ENCODE measurements at places on chromosomes 7 and 10. TPM values are rescaled to one million over a fixed set of nuclear protein-coding genes. Genes with fewer than 3 reads are reported as not detected.

DNA sequence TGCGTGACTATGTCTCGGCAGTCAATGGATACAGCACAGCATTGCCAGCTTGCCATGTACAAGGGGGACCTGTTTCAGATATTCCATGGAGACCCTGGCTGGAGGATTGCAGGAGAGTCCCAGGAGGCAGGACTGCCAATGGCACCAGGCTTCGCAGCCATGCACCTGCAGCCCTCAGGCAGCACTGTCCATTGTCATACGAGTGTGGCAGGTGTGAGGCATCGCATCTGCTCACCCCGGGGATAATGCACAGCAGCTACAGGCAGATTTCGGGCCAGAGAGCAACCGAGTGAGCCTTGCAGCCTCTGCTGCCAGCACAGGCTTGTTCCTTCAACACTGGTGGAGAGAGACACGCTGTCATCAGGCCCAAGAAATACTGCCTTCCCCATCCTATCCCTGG lies 415.1 kb downstream of the PAXIP1 start:
- no peak overlapping the region for H3K27ac ChIP-seq
- no peak overlapping the region for H3K4me3 ChIP-seq
- H3K27me3 ChIP-seq: no peaks in the 10 kb centered on the region
- no peaks in the 10 kb centered on the region for H3K4me1 ChIP-seq
- H3K36me3 ChIP-seq: no peaks in the 10 kb centered on the region
- no peak for DNase-seq

GRCh38 chr10:103990531-103990930 lies 23.6 kb downstream of the SLK start:
- H3K27me3 ChIP-seq: no peaks in the 10 kb centered on the region
- H3K27ac ChIP-seq: no peak overlapping the region
- DNase-seq: no peak
- no peak overlapping the region for H3K4me3 ChIP-seq

Gene NEUROG3
- not detected for total RNA-seq

GRCh38 chr10:119316729-119317097 lies 109.3 kb downstream of the GRK5 start:
- H3K4me1 ChIP-seq: peaks cover 47% of the 10 kb centered on the region
- peaks cover 7% of the 10 kb centered on the region for H3K36me3 ChIP-seq
- no peak for DNase-seq
- no peak overlapping the region for H3K4me3 ChIP-seq

DNA sequence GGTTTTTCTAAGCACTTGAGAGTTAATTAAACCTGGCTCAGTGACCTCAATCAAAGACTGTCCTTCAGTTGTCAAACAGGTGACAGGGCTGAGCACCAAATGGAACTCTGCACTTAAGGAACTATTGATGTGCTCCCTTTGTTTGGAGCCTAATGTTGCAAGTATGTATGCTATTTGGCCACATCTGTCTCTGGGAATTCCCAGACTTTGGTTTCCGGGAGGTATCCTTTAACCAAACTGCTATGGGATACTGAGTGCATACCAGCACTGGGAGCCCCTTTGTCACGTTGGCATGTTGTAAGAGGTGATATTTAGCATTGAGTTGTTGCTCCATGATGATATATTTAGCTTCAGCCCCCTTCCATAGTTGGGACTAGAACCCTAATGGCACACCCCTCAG lies 25.2 kb downstream of the ASZ1 start:
- no peaks in the 10 kb centered on the region for H3K36me3 ChIP-seq
- no peak overlapping the region for H3K27ac ChIP-seq
- no peak overlapping the region for H3K4me3 ChIP-seq
- DNase-seq: no peak
- no peaks in the 10 kb centered on the region for H3K4me1 ChIP-seq

Gene EIF4H
- total RNA-seq: 240 TPM

DNA sequence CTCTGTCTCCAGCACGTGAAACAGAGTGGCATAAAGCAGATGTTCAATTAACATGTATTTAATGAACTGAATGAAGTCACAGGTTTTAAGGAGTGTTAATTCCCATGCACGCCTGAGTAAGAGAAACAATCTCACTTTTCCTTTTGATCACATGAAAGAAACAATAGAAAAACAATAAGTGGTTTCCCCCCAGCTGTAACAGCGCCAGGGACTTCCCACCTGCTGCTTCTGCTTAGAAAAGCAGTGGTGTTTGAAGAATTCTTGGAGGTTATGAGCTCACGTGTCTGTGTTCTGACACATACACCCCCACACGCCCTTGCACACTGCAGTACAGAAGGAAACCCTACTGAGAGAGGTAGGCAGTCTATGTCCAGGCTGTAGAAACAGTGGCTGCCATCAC lies 51.3 kb upstream of the FRMD4A start:
- H3K27ac ChIP-seq: peak overlapping the region; percentile 5
- H3K4me3 ChIP-seq: no peak overlapping the region
- peaks cover 36% of the 10 kb centered on the region for H3K27me3 ChIP-seq
- H3K36me3 ChIP-seq: no peaks in the 10 kb centered on the region
- peaks cover 57% of the 10 kb centered on the region for H3K4me1 ChIP-seq

Gene PDE1C
- total RNA-seq: not detected

DNA sequence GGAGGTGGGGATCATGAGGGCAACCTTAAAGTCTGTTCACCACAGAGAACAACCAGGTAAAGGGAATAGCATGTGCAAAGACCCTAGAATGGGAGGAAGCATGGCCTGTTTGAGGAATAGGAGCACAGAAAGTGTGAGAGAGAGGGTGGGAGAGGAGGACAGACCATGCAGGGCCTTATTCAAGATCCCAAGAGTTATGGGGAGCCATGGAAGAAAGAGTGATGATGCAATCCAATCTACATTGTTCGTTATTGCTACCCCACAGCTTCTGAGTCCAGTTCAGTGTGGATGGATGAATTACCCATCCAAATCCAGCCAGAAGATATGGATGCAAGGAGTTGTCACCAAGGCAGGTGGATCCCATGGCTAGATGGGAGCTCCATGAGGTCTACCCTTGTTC lies 7.8 kb upstream of the EIF4EBP2 start:
- no peaks in the 10 kb centered on the region for H3K36me3 ChIP-seq
- DNase-seq: no peak
- H3K4me3 ChIP-seq: no peak overlapping the region

DNA sequence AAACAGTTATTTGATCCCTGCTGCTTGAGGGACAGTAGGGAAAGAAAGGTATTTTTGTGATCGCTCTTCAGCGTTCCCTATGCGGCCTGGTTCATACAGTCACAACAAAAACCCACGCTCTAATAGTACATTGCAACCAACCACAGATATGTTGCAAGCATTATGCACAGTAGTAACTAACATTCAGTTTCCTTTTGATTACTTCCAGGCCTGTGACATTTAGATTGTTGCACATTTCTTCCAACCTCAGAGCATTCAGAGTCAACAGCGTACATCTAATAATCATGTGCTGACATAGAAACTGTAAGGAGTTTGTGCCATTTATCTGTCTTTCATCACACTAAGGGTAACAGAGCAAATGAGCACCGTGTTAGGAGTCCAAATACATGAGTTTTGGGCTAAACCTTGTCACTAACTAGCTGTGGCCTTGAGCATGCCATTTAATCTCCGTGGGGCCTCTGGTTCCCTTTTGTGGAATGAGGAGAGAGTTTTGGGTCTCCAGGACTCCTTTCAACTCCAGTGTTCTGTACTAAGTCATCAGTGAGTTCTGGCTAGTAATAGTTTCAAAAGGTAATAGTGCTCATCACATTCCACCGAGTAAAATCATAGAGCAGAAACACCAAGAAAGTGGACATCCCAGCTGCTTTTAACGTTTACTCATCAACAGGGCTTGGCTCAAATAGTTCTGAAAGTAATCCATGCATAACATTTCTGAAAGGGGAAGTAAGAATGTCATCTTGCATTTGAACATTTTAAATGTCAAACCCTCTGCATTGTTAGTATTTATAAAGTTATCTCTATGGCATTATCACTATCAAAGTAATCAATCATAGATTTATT lies 99.0 kb upstream of the FZD1 start:
- H3K27ac ChIP-seq: no peak overlapping the region
- no peak for DNase-seq
- H3K36me3 ChIP-seq: no peaks in the 10 kb centered on the region
- no peaks in the 10 kb centered on the region for H3K27me3 ChIP-seq
- H3K4me1 ChIP-seq: no peaks in the 10 kb centered on the region

GRCh38 chr10:122296363-122297120 lies 25.4 kb downstream of the BTBD16 start:
- DNase-seq: no peak
- peaks cover 26% of the 10 kb centered on the region for H3K4me1 ChIP-seq
- no peak overlapping the region for H3K4me3 ChIP-seq

DNA sequence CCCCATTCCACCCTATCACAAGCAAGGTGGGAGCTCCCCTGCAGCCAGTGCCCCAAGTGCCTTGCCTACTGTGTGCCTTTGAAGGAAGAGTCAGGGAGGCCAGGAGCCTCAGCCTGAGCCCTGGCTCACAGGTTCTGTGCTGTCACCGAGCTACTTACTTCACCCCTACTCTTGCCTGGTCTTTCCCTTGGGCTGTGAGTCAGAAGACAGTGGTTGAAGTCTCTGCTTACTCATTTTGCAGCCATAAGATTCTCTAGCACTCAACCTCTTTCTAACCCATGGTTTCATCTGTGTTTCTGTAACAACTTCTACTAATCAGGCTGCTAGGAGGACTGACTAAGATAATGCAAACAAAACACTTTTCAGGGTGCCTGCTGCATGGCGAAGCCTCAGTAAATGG lies 114.5 kb downstream of the PLCE1 start:
- DNase-seq: no peak
- no peak overlapping the region for H3K27ac ChIP-seq
- H3K36me3 ChIP-seq: no peaks in the 10 kb centered on the region
- peaks cover 2% of the 10 kb centered on the region for H3K27me3 ChIP-seq

- H3K4me3 ChIP-seq: no peak overlapping the region
- H3K27me3 ChIP-seq: no peaks in the 10 kb centered on the region
- H3K27ac ChIP-seq: no peak overlapping the region
These were observed 1017.5 kb downstream of the XPNPEP1 start for GRCh38 chr10:108905821-108906220.

Gene BMPER
- total RNA-seq: not detected

GRCh38 chr10:101124933-101125332 lies 6.2 kb upstream of the TLX1 start:
- H3K4me1 ChIP-seq: peaks cover 25% of the 10 kb centered on the region
- H3K27me3 ChIP-seq: peaks cover 89% of the 10 kb centered on the region
- no peak for DNase-seq
- H3K27ac ChIP-seq: no peak overlapping the region

GRCh38 chr10:74585231-74586087 lies 240.9 kb upstream of the KAT6B start:
- peaks cover 67% of the 10 kb centered on the region for H3K4me1 ChIP-seq
- peaks cover 19% of the 10 kb centered on the region for H3K36me3 ChIP-seq
- DNase-seq: peak; percentile 69

Gene GPR22
- total RNA-seq: not detected

- no peak overlapping the region for H3K27ac ChIP-seq
- no peaks in the 10 kb centered on the region for H3K36me3 ChIP-seq
- no peaks in the 10 kb centered on the region for H3K4me1 ChIP-seq
- H3K4me3 ChIP-seq: no peak overlapping the region
- no peak for DNase-seq
- no peaks in the 10 kb centered on the region for H3K27me3 ChIP-seq
These were observed 99.8 kb downstream of the PTN start for GRCh38 chr7:137243741-137244140.

GRCh38 chr10:22978287-22978686 lies 50.4 kb downstream of the ARMC3 start:
- H3K36me3 ChIP-seq: no peaks in the 10 kb centered on the region
- no peak for DNase-seq
- H3K4me1 ChIP-seq: no peaks in the 10 kb centered on the region
- H3K27me3 ChIP-seq: peaks cover 9% of the 10 kb centered on the region
- no peak overlapping the region for H3K4me3 ChIP-seq

- H3K4me1 ChIP-seq: no peaks in the 10 kb centered on the region
- no peaks in the 10 kb centered on the region for H3K27me3 ChIP-seq
- no peak overlapping the region for H3K27ac ChIP-seq
These were observed 108.5 kb downstream of the ARHGAP12 start for GRCh38 chr10:31820096-31820495.

DNA sequence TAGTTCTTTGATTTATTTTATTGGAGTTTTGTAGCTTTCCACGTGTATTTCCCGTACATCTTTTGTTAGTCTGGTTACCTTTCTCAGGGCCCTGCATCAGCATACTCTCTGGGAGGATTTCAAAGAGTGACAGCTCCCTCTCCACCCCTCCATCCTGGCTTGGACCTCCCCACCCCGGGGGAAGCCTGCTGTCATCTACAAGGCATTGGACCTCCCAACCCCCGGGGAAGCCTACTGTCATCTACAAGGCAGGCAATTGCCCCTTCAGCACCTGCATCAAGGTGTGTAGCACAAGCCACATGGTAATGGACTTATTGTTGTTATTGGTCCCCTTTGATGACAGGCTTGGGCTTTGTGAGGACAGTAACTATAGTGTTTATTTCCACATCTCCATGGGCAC lies 390.1 kb downstream of the TCERG1L start:
- H3K4me3 ChIP-seq: no peak overlapping the region
- H3K27ac ChIP-seq: no peak overlapping the region
- no peaks in the 10 kb centered on the region for H3K36me3 ChIP-seq
- no peaks in the 10 kb centered on the region for H3K4me1 ChIP-seq
- no peak for DNase-seq

Gene PROSER2
- total RNA-seq: 0.27 TPM

DNA sequence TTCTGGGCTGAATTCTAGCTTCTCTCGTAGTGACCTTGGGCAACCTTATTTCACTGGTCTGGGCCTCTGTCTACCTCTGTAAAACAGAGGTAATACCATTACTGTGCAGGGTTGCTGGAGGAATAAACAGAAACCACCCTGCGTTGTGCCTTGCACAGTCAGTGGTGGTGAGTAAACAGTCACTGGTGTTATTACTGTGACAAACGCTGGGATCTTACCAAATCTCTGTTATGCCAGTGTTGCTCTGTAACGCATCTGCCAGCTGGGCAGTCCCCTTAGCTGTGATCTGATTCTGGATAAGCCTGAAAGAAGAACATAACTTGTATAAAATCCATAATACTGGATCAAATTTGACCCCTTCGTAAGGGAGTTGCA lies 49.4 kb downstream of the NOD1 start:
- H3K4me3 ChIP-seq: no peak overlapping the region
- H3K27me3 ChIP-seq: no peaks in the 10 kb centered on the region
- DNase-seq: no peak
- peaks cover 75% of the 10 kb centered on the region for H3K36me3 ChIP-seq
- peaks cover 8% of the 10 kb centered on the region for H3K4me1 ChIP-seq

GRCh38 chr7:24630596-24630995 lies 57.3 kb downstream of the PALS2 start:
- peaks cover 9% of the 10 kb centered on the region for H3K36me3 ChIP-seq
- no peak overlapping the region for H3K27ac ChIP-seq
- H3K4me3 ChIP-seq: no peak overlapping the region
- no peak for DNase-seq
- peaks cover 2% of the 10 kb centered on the region for H3K4me1 ChIP-seq

- peaks cover 8% of the 10 kb centered on the region for H3K36me3 ChIP-seq
- no peak for DNase-seq
- H3K27me3 ChIP-seq: no peaks in the 10 kb centered on the region
- peaks cover 17% of the 10 kb centered on the region for H3K4me1 ChIP-seq
- H3K4me3 ChIP-seq: no peak overlapping the region
These were observed 286.9 kb downstream of the PTEN start for GRCh38 chr10:88150339-88150738.

Data from activated CD4-positive, alpha-beta T cell treated with anti-CD3 and anti-CD28 coated beads, Interleukin-2, amount 10 ng/mL, durations not matched to agents 7 days and 5 days (primary cell).